GM23338 (cell line): ENCODE measurements at places on chromosomes 2 and 18.
A peak's percentile ranks its signal among the peaks of the same experiment; 100 is the strongest.

- DNase-seq: peak; percentile 34
These were observed 26.3 kb downstream of the PLEKHA3 start for GRCh38 chr2:178506524-178506923.

DNA sequence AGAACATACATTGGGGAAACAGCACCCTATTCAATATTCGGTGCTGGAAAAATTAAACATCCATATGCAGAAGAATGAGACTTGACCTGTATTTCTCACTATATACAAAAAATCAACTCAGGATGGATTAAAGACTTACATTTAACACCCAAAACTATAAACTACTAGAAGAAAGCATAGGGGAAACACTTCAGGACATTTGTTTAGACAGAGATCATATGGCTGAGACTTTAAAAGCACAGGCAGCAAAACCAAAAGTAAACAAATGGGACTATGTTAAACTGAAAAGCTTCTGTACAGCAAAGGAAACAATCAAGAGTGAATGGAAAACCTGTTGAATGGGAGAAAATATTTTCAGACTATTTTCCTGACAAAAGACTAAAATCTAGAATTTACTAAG lies 1694.1 kb upstream of the CELF4 start:
- no peak for DNase-seq

DNA sequence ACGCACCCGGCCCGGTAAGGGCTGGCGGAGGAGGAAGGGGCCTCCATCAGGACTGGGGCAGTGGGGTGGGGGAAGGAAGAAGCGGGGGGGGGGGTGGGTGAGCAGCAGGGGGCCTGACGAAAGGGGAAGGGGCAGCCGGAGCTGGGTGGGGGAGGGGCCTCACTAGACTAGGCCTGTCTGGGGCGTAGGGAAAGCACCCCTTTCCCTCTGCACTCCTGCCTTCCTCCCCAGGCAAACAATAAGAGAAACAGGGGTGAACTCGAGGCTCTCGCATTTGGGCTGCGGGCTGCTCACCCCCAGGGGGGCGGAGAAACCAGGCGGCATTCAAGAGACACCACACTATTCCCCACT lies 82.7 kb upstream of the POMC start:
- DNase-seq: no peak

DNA sequence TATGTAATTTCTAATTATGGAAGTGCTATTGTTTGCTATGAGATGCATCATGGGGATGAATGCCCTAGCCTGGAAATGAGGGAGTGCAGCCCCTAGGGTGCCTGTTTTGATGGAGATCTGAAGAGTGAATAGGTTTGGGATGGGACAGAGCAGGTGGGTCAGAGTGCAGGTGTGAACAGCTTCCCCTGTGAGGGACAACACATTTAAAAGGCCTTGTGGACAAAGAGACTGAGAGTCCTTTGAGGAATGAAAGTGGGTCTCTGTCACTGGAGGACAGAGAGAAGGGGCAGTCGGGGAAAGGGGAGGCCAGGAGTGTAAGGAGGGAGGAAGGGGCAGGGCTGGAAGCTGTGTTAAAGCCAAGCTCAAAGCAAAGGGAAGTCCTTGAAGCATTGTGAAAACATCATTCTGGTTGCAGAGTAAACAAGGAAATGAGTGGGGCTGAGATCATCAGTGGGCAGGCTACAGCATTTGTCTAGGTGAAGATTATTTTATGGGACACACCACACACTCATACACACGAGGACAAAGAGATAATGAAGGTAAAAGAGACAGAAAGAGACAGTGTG lies 877.6 kb downstream of the SLC4A3 start:
- DNase-seq: peak; percentile 48

DNA sequence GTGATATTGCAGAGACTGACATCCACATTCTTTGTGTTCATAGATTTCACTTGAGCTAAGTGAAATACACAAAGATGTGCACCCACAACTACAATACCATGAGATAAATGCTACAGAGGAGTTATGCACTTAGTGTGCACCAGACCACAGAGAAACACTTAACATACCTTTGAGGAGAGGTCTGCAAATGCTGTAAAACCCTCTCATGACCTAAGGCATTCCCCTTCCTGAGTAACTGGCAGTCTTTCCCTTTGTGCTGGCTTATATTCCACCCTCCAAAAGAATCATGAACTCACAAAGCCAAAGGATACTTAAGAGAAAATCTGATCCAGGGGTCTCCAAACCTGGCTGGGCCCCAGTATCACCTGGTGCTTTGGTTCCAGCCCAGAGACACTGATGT lies 16.2 kb downstream of the NXPH2 start:
- DNase-seq: peak; percentile 11

DNA sequence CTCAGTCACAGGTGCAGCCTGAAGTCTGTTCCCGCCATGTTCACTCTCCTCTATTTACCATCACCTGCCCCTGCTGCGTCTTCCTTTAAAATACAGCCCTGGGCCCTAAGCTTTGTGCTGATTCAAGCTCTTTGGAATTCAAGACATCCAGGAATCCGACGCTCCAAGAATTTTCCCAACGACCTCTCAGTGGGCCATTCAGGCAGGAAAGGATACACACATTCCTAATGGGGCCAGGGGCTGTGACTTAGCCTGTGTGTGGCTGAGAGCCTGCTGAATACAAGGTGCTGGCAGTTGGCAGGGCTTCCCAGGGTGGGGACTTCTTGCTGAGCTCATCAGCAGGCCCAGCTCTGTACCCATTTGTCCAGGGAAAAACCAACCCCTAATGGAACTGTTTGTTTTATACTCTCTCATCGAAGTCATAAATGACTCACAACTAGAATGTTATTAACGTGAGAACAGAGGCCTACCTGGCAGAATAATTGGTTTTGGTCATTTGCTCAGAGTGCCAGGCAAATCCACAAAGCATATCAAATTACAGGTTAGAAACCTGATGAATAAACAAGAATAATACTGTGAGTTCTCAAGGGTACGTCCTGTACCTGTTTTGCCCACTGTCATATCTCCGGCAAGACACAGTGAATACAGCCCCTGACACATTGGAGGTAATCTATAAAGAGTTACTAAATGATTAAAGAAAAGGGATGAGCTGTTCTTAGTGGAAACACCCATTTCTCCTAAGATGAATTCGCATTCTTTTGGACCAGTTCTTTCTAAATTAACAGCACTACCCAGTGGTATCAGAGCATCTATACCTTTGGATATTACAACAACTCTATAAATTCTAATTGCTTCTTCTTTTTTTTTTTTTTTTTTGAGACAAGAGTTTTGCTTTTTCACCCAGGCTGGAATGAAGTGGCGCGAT lies 12.6 kb upstream of the KCMF1 start:
- peak; percentile 100 for DNase-seq

- peak; percentile 26 for DNase-seq
These were observed 392.0 kb upstream of the NRP2 start for GRCh38 chr2:205290299-205290698.

DNA sequence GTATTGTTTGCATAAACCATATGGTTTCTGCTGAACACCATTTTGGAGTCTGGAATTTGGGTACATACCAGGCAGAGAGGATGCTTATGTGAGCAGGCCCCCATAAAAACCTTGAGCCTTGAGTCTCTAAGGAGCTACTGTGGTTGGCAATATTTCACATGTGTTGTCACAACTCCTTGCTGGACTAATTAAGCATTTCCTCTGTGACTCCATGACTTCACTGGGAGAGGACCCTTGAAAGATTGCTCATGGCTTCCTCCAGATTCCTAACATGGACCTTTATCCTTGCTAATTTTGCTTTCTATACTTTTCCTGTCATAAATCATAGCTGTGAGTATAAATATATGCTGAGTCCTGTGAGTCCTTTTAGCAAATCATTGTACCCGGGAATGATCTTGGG lies 7.6 kb upstream of the COQ10B start:
- no peak for DNase-seq

DNA sequence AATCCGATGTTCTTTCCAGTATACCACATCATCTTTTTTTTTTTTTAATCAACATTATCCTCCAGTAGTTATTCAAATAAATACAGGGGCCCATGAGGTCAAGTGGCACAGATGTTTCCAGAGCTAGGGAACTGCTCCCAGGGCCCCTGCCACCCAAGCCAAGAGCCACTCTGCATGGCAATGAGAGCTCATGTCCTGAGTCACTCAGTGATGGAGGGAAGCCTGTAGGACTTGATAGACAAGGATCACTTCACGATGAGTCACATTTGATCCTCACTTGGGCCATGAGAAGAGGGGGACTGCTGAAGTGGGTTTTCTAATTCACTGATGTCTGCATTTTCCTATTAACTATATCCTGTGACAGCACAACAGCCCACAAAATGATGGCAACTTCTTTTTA lies 127.0 kb upstream of the PKDCC start:
- no peak for DNase-seq

- DNase-seq: no peak
These were observed 10.9 kb upstream of the CNRIP1 start for GRCh38 chr2:68330691-68331090.

DNA sequence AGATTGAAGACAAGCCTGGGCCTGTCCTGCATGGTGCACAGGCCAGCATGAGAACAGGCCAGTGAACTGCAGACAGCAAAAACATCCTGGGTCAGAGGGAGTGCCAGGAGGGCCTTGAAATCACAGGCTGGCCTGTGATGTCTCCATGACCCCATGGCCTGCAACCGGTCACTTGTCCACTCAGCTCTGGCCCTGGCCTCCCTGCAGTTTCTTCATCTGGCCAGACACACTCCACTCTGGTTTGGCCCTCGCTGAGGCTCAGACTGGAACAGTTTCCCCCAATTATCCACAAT lies 12.6 kb downstream of the CYRIA start:
- no peak for DNase-seq

- peak; percentile 49 for DNase-seq
These were observed 14.6 kb upstream of the ITGAV start for GRCh38 chr2:186575302-186575701.

- DNase-seq: no peak
These were observed 58.5 kb downstream of the PKDCC start for GRCh38 chr2:42106257-42106816.

DNA sequence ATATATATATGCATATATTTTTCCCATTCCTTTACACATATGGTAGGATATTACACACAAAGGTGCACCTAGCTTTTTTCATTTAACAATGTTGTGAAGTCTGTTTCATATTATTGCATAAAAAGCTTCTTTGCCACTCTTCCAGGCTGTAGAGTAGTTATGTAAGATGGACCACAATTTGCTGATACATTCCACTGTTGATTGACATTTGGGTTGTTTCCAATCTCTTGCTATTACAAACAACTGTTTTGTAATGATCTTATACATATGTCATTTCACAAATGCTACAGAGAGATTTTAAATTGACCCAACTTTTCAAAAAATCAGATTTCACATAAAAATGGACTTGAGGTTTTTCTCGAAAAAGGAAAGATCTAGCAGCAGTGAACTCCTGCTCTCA lies 301.4 kb downstream of the CDCA7 start:
- DNase-seq: no peak

DNA sequence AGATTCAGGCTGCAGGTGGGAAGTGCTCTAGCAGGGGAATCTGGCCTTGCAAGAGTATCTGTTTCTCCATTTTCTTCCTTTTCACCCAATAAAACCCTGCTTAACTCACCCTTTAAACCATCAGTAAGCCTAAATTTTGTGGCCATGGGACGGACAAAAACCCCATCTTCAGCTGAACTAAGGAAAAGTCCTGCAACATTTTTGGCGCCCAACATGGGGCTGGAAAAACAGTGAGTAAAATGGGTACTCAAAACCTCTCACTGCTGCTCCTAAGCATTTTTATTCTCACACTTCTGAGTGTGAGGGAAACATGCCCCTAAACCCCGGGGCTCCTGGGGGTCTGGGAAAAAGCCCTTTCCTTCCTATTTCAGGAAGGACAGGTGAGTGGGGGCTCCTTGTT lies 414.3 kb downstream of the ZNF804A start:
- peak; percentile 43 for DNase-seq

DNA sequence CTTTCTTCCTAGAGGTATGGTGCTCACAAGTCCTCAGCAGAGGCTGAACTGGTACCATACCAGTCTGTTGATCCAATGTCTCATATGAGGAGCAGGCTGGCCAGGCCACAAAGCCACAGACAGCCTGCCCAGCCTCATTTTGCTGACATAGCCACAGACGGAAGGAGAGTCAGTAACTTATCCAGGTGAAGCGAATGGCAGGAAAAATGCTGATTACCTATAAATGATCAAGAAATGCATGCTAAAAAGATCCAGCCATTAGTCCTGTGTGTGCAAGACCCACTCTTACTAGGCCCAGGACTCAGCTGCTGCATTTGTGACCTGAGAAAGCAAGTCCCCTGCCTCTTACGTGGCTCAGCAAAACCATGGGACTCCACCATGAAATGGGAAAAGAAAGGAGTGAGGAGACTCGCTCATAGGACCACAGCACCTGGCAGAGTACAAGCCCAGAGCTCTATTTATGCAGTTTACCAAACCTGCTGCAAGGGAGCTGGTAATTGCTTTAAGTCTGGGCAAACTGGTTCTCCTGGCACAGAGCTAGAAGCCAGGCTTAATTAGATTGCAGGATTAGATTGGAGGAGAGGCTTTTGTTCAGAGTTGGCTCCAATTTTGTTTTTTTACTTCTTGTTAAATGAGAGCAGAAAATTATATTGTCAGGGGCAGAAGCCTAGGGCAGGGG lies 19.0 kb downstream of the RHOB start:
- no peak for DNase-seq

- DNase-seq: no peak
These were observed 336.2 kb downstream of the ZEB2 start for GRCh38 chr2:144183727-144184126.

- no peak for DNase-seq
These were observed 1384.8 kb downstream of the RPIA start for GRCh38 chr2:90076311-90076710.

- no peak for DNase-seq
These were observed 487.2 kb downstream of the ARHGAP15 start for GRCh38 chr2:143616452-143616851.

DNA sequence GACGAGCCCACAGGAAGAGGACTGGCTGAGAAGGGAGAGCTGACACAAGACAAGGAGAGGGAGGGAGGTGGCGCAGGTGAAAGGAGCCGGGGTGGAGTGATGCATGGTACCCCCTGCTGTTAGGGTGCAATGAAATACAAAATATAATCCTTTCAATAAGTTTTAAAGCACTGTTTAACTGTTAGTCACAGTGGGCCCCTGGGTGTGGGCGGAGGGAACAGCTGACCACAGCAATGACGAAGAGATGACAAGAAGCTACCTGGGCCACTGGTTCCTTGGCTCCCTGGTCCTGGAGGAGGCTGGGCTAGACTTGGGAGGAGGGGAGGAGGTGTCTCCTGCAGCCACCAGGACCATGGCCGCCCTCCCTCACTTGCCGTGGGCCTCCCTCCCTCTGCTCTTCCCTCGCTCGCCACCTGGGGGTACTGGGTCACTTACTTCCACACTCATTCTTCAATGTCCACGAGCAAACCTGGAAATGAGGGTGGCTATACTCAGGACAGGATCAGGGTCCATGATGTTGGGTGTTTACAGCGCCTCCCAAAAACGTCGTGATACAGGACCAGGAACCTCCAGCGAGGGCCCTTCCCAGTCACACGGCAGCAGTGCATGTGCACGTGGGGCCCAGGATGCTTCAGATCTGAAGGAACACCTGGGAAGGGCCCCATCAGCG lies 196.1 kb downstream of the ANKRD30B start:
- DNase-seq: no peak
